Stimulated activated CD8-positive, alpha-beta memory T cell treated with anti-CD3 and anti-CD28 coated beads, Interleukin-4, amount 100 ng/mL, for 4 hours (primary cell): ENCODE measurements at places on chromosomes 12 and 14.

- DNase-seq, result no peak
Measured at GRCh38 chr12:42958291-42958674, 368.7 kb upstream of the PRICKLE1 start.

DNA sequence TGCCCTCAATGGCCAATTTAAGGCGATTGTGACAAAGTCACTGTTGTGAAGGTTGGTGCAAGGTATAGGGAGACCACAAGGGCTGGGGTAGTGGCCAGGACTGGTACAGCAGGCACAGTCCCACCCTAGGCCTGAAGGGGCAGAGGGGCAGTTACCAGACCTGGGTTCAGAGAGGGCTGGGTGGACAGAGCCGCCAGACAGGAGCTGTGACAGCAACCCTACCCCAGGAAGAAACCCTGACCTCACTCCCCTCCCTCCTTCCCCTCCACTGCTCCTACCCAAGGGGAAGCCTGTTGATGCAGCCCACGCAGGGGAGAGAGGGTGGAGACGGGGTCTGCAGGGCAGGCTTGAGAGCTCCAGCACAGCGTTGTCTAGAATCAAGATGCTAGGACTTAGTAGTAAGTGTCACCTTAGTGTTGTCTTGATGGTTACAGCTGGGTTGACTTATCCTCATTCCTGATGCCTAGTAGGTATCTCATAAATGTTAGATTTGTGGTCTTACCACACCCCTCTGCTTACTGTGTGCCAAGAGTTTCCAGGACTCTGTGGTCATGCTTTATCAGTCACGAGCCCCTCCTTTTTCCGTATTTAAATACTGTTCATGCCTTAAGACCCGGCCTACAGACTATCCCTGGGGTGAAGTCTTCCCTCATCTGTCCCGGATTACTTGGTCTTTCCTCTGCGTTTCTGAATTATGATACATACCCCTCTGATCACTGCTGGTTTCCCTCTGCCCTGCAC, 14.4 kb downstream of the EML1 start:
- no peak for DNase-seq

GRCh38 chr12:108582978-108583770, 14.7 kb downstream of the TMEM119 start:
- no peak for DNase-seq

GRCh38 chr14:96051642-96052540, 12.7 kb downstream of the C14orf132 start:
- DNase-seq, result no peak

- no peak for DNase-seq
Measured at GRCh38 chr14:100150932-100151587, 8.4 kb downstream of the DEGS2 start.

DNA sequence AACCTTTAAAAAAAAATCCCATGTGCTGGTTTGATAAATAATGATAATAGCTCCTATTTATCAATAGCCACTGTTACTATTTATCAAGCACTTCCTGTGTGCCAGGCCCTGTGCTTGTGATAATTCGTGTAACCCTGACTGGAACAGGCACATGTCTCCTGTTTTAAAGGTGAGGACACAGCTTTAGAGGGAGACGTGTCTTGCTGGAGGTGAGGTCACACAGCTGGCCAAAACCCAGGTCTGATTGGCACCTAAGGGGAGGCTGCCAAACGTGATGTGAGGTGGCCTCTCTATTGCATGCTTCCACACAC, 156.6 kb downstream of the VRK1 start:
- no peak for DNase-seq

DNA sequence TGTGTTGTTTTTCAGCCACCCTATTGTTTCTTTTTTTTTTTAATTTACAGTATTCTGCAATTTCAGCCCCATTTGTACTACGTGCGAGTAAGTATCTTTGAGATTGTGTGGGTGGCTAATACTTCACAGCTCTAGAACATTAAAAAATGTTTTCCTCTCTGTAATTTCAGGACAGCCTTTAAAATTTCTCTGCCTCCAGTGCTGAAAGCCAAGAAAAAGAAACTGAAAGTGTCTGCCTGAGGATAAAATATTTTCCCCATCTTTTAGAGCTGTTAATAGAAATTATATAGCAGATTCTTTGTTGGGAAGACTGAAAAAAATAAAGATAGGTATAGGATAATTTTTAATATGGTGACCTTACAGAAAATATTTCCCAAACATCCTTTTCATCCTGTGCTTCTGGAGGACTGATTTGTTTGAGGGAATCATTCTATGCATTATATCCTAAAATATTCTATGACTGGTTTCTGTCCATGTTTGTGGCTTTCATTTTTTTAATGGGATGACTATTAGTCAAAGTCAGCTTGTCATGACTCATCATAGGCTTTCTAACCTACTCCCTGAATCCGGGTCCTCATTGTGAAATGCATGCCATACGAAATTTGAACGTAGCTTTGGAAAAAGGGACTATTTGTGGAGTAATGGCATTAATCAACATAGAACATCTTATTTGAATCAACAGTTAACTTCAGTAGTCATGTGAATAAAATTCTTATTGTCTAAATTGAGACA, 10.8 kb upstream of the TCTN2 start:
- no peak for DNase-seq

- no peak for DNase-seq
Measured at GRCh38 chr12:112191840-112192321, 66.5 kb downstream of the TRAFD1 start.

GRCh38 chr14:61456720-61457119, 135.3 kb downstream of the PRKCH start:
- peak; percentile 68 for DNase-seq

- DNase-seq, result no peak
Measured at GRCh38 chr12:70042675-70043074, 200.6 kb upstream of the CNOT2 start.

DNA sequence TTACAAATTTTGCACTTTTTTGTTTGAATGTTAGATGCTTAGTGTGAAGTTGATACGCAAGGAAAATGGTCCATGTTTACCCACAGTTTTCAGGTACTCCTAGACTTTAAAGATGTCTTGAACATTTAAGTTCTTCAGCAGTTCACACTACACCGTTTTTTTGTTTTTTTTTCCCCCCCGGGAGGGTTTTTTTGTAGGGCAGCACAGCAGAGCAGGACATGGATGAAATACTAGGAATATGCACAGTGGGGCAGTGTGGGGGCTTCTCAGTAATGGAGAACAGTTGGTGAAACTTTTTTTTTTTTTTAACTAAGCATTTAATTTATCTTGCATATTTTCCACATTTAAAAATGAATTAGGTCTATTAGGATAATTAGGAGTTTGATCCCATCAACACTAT, 4.9 kb downstream of the RAN start:
- DNase-seq, result no peak

DNA sequence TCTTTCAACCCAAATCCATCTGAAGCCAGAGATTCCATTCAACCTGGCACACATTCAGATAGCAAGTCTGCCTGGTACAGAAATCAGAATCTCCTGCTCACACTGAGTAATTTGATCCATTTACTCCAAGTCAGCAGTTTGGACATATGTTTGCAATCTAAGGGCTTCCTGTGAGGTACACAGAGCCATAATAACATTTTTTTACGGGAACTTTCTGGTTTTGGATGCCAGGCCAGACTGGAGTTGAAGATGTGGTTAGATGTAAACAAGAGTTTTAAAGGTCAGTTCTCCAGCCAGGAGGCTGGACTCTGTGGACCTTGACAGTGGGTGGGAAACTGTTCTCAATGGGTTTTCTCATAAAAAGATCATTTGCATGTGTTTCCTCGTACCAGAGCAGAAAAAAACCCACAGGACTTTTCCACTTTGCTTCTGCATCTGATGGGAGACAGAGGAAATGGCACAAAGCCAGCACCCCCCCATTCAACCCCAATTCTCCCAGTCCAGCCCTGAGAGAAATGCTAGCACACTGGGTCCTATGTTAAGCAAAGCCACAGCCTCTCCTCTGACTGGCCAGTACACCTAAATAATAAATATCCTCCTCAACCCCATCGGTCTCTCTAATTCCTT, 17.7 kb upstream of the TSPAN11 start:
- DNase-seq, result no peak
